Activated gamma-delta T cell (primary cell): ENCODE measurements at places on chromosomes 3 and 15.

GRCh38 chr3:102148598-102149337, 286.0 kb upstream of the ZPLD1 start:
- no peak for DNase-seq

DNA sequence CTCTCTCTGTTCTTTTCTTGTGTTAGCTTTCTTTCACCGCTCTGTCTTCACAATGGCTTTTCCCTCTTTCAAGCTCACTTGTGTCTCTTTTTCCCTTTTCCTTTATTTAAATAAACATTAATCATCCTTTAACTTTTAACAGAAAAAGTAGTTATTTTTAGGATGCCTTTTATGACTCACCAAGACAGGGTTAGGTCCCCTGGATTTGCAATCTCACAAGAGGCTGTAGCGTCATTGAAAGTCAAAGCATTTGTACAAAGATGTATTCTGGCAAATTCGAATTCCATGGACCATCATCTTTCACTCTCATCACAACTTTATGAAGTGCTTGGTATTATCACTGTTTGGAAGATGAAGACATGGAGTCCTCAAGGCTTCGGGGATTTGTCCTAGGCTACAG, 34.8 kb upstream of the MCTP2 start:
- DNase-seq, result no peak

DNA sequence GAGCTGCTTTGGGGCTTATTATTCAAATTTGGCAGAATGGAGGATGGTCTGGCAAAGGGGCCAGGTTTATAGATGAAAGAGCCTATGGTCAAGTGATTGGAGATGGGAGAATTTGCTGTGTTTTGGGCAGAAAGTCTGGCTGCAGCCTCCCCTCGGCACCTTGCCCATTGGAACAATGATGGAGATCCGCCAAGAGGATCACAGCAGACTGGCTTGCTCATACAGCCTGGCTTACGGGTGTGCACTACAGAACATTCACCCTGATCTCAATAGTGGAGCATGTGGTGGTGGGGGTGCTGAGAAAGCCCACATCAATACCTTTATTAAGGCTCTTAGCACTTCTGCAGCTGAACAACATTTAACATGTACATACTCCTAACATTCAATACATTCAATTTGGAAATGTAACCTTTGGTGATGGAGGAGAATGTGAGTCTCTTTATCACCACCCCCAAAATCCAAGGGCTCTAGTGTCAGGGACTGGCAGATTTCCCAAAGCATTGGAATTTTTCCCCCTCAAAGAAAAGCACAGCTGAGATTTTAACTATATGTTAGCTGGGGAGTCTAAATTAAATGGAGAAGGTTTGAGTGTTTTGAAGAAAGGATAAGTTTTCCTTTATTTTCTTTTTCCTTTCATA, 118.4 kb upstream of the TMC3 start:
- DNase-seq, result no peak

GRCh38 chr15:100048736-100049135, 293.0 kb downstream of the ADAMTS17 start:
- no peak for DNase-seq
